Thoracic aorta (tissue), 2 donors: ENCODE measurements at places on chromosomes 3 and 15. TPM values are rescaled to one million over a fixed set of nuclear protein-coding genes. Genes with fewer than 3 reads are reported as not detected.

Gene TRPM1
- not detected for total RNA-seq

Gene ONECUT1
- total RNA-seq = 0.28 TPM

Gene CCDC191
- 2.3 TPM for total RNA-seq

Gene TNFSF10
- 16.0 TPM for total RNA-seq

Gene THAP10
- total RNA-seq = 0.81 TPM
